ENCODE measurements at places on chromosomes 11 and 22.

DNA sequence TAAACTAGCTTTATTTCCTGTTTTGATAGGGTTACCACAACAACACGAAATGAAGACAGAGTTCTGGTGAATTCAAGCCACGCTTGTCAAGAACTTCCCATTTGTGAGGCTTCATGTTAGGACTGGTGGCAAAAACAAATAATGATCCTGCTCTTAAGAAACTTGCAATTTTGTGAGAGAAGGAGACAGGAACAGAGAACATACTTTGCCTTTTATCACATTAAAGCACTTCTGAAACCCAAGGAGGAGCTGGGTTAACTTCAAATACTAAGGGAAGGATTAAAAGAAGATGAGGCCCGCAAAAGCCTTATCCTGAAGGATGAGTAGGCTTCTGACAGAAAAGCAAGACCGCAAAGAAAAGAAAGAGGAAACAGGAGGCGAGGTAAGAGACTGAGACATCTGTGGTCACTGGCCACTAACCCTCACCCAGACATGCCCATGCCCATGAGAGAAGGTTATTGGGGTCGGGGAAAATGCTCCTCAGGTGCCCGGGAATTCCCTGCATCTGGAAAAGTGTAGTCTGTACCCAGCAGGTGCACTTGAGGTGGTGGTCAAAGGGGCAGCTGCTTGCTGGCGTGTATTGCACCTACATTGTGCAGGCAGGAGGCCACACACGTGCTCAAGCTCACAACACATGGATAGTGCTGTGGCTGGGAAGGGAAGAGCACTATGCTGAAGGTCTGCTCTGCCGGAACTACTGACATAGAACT is 50.5 kb downstream of the MAPK1 start:
- no peak for DNase-seq

GRCh38 chr11:11968511-11969280 is 39.7 kb downstream of the DKK3 start:
- no peak for DNase-seq

DNA sequence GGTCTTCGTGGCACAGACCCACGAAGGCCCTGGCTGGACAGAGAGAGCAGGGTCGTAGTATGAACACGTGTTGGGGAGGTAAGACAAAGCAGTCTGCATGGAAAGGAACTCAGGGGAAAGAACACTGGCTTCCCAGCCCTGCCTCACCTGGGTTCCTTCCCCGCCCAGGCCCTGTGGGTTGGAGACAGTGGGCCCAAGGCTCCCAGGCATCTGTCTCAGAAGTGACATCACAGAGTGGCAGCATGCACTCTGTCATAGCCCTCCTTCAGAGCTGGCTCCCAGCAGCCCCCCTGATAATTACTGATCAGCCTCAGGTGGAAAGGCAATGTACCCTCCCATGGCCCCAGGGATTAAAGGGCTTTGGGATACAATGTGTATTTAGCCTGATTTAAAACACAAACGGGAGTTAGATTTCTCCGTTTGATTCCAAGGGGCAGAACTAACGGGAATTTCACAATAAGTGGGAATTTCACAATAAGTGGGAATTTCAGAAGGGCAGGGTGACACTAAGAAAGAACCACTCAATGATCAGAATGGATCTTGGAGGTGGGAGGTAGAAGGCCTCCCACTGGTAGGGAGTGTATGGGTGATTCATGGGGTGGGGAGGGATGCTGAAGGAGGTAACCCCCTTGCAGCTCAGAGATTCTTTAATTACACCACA is 65.1 kb downstream of the SLC22A12 start:
- DNase-seq = no peak

GRCh38 chr11:73396251-73396930 is 20.2 kb downstream of the RELT start:
- DNase-seq = no peak

DNA sequence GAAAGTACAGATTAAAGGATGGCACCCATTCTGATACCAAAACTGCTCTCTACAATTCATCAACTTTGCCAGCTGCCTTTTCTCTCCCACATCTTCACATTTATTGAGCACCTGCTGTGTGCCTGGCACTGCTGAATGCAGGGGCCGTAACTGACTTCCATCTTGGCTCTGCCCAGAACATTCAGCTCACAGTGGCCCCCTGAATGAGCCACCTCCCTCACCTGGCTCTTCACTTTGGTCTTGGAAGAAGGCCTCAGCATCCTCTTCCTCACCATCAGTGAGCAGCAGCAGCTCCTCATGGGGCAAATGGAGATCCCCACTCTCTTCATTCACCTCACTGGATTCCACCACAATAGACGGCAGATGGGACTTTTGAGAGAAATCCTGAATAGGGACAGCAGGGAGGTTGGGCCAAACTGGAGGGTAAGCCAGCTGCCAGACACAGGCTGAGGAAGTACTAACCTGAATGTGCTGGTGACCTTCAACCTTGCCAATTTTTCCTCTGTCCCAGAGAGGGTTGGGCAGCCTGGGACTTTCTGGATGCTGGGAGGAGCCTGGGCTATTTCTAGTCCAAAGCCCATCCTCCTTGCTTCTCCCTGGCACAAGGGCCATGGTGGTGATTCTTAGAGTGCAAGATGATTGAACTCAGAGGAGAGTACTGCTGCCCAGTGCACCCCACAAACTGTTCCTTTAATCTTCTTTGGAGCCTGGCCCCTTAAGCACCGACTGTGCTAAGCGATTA is 1.9 kb upstream of the UQCC3 start:
- DNase-seq = no peak

GRCh38 chr11:2561696-2562581 is 117.1 kb downstream of the KCNQ1 start:
- peak; percentile 44 for DNase-seq

GRCh38 chr22:25110596-25110845 is 89.1 kb upstream of the CRYBB3 start:
- no peak for DNase-seq

GRCh38 chr11:118956847-118957469 is 860 bp downstream of the UPK2 start:
- no peak for DNase-seq

DNA sequence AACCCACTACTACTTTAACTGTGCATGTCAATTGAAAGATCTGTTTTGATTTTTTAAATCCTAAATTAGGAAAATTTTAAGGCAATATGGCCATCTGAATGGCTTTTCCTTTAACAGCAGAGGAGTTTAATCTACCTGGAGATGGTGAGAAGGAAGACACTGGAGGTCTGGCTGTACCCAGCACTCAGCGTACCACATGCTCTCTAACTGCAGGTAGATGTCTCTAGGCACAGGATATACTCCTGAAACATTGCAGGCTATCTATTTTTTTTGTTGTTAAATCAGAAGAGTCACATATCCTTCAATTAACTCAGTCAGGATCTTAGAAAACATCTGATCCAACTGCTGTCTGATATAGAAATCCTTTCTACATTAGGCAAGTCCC is 17.3 kb upstream of the CASTOR1 start:
- no peak for DNase-seq

GRCh38 chr11:106473089-106473722 is 395.7 kb downstream of the AASDHPPT start:
- no peak for DNase-seq

Measured in lower lobe of right lung (tissue), 2 donors.